A549 treated with AZD2906 at 1 μM for 4 hours (cell line): ENCODE measurements at places on chromosomes 1 and 21. TPM values are rescaled to one million over a fixed set of nuclear protein-coding genes. Genes with fewer than 3 reads are reported as not detected.

Gene TTLL10
- total RNA-seq: not detected in 5 replicates

Gene MYOC
- total RNA-seq: not detected in 5 replicates

Gene ADAM30
- total RNA-seq: not detected in 5 replicates

Gene GNG4
- total RNA-seq: 10.4 to 16.4 TPM (median 12.7 TPM) in 5 replicates

Gene ZSWIM5
- 0.50 to 0.79 TPM (median 0.60 TPM) in 5 replicates for total RNA-seq

Gene LYSMD1
- 5.1 to 7.6 TPM (median 5.9 TPM) in 5 replicates for total RNA-seq

Gene AADACL3
- not detected in 5 replicates for total RNA-seq

Gene LMX1A
- not detected in 5 replicates for total RNA-seq

Gene CSF1
- 14.3 to 17.0 TPM (median 16.7 TPM) in 5 replicates for total RNA-seq

Gene SPRR2B
- total RNA-seq: not detected in 5 replicates

Gene RORC
- total RNA-seq: 0.01 to 0.05 TPM (median 0.03 TPM) in 5 replicates

Gene FCGR2B
- not detected in 5 replicates for total RNA-seq
